Stimulated activated effector memory CD8-positive, alpha-beta T cell treated with anti-CD3 and anti-CD28 coated beads, Interleukin-12 subunit alpha, Interleukin-12 subunit beta, amount 100 ng/mL, for 72 hours (primary cell): ENCODE measurements at places on chromosomes 7 and 10.
A peak's percentile ranks its signal among the peaks of the same experiment; 100 is the strongest.

DNA sequence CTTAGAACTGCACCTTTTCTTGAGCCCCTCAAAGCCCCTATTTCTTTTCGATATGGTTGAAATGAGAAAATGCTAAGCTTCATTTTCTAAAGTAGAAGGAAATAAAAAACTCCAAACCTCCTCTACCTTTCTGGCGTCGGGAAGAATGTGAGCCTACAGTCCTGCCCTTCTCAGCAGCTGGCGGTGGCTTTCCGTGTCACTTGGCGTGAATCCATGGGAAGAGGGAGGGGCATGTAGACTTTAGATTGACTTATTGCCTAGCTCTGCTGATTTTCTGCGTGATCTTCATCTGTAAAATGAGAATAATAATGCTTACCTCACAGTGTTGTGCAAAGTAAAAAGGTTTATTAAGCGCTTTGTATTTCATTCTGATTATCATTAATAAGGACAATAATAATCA, 35.0 kb downstream of the PRR15 start:
- DNase-seq = no peak

GRCh38 chr7:158257001-158257400, 330.6 kb downstream of the PTPRN2 start:
- DNase-seq = no peak

- DNase-seq = no peak
Observed at GRCh38 chr7:44072364-44073231, 7.2 kb upstream of the PGAM2 start.

DNA sequence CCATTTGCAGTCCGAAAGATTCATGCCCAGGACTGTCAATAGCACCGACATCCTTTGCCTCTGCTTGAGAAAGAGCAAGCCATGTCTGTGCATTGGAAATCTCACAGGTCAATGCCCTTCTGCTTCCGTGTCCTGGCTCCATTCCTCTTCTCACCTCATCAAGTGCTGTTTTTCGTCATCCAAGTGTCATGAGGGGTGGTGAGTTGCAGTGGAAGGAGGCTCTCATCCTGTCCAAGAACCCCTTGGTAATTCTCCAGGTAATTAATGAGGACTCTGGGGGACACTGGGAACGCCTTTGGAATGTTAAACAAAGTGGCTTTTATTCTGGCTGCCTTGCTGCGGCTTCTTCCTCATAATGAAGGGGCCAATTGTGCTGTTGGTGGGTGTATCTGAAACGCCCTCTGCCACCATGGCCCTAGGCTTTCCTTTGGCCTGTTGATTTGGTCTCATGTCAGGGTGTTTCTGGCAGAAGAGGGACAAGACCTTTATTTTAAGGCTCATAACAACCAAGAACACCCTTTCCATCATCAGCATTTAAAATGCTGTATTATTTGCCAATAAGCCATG, 57.7 kb downstream of the PPP1R3C start:
- no peak for DNase-seq

GRCh38 chr7:20980668-20981264, 194.1 kb upstream of the SP8 start:
- DNase-seq = no peak

DNA sequence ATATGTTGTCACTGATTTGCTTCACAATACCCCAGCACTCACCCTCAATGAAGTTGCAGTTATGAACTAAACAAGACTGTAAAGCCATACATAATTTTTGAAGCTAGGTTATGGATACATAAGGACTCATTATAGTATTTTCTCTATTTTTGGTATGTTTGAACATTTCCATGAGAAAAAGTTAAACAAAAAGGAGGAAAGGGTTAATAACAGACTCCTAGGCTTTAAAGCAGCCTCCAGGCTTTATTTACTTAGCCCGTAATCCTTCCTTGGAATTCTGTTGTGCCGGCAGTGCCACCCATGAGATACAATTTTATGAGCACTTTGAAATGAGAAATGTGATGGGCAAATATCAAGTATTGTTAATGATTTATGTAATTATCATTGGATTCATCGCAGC, 2.1 kb upstream of the DENND11 start:
- no peak for DNase-seq

DNA sequence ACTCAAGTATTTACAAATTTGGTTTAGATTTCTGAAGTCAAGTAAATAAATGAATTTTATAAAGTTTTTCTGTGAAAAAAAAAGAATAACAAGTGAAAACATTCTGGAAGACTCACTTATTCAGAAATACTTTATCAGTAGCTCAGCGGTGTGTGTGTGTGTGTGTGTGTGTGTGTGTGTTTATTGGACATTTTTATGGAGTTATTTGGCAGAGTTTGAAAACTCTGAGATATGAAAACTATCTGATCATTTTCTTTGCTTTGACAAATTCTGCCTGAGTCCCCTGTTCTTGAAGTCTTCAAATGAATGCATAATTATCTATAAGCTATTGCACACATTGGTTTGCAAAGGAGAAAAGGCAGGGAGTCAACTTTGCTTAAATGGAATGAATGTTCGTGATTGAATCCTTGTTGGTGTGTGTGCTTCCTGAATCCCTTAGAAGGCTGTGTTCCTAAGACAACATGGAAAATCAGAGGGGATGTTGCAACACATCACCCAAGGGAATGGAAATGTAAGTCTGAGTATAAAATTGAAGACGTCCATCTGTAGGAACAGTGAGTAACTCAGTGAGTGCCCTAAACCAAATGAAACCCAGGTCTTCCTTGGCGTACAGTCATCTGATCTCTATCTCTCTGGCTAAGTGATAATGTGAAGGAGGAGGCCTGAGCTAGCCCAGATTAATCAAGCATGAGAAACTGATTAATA, 160.9 kb downstream of the REEP3 start:
- DNase-seq = no peak

DNA sequence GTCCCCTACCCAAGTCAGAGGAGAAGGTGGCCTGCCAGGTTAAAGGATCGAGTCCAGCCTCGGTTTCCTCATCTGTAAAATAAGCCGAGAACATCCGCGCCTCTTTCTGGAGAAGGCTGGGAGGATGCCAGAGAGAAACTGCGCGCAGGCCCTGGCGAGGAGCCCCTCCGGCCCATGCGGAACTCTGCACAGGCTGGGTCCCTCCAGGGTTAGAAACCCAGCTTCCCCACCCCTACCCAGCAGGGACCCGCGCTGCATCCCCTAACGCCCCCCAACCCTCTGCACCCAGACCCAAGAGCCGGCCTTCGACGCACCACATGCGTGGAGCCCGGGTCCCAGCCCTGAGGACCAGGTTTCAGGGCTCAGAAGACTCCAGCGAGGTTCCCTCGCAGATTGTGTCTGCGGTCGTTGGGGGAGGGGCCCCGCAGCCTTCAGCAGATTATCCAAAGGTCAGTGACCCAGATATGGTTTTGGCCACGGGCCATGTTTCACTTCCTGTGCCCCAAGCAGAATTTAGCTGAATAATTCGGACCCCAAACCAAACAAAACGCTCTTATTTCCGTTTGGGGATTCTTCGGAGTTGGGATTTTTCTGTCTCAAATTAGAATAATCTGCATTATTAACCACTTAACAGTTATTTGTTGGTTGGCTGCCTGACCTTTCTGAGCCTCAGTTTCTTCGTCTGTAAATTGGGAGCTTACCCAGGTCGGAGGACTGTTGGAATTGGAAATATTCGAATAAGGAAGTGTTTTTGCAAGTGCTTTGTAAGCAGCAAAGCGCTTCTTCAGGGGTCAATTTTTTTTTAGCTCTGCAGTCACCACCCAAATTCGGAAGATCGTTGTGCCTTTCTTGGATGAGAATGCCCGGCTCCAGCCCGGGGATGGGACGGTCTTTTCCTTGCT, 167.7 kb downstream of the UBE2H start:
- no peak for DNase-seq

GRCh38 chr10:35271086-35271858, 65.0 kb upstream of the CCNY start:
- no peak for DNase-seq

GRCh38 chr7:68485253-68485917, 1112.9 kb upstream of the AUTS2 start:
- DNase-seq = no peak

DNA sequence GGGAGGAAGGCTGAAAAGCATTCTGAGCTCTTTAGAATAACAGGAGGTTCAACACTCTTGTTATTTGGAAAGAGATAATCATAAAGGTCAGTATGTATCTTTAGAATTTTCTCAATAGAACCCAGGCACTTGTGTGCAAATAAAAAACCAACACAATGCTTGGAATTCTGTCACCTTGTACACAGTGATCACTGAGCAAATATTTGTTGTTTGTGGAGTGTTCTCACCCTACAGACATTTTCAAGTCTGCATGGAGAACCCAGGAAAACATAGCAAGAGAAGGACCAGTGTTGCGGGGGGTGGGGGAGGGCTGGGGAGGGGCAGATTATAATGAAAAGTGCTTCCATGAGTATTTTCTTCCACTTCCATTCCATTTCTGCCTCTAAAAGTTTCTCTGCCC, 87.4 kb downstream of the FAM107B start:
- DNase-seq = no peak

DNA sequence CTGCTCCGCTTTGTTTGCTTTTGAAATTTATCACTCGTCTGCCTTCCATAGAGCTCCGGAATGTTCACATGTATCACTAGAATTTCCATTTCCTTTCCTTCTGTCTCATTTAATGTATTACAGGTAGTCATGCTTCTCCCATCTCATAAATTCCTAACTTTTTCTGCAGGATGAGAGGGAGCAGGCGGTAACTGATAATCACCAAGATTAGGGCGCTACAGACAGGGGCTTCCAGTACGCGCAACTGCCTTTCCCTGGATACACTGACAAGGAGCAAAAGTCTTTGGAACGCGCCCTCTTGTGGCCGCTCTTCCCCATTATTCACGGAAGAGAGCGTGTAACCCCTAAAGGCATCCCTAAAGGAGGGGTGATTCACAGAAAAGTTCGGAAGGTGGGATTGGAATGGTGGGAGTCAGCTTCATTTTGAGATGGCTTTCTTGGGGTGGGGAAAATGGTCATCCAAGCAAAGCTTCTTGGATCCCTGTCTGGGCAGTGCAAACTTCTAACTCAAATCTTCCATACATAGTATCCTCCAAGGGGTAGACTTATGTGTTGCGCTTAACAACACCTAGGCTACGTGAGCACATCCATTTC, 6.5 kb downstream of the INHBA start:
- no peak for DNase-seq

- no peak for DNase-seq
Observed at GRCh38 chr7:158821171-158822031, 7.9 kb downstream of the ESYT2 start.

GRCh38 chr7:125197731-125198393, 268.2 kb upstream of the POT1 start:
- DNase-seq = no peak

- DNase-seq = no peak
Observed at GRCh38 chr7:150968734-150969372, 9.3 kb downstream of the KCNH2 start.

GRCh38 chr7:54833001-54833467, 74.0 kb upstream of the SEC61G start:
- no peak for DNase-seq

- DNase-seq = peak; percentile 58
Observed at GRCh38 chr10:87635498-87636312, 24.0 kb upstream of the PAPSS2 start.

- no peak for DNase-seq
Observed at GRCh38 chr10:17923728-17924127, 28.0 kb upstream of the SLC39A12 start.

DNA sequence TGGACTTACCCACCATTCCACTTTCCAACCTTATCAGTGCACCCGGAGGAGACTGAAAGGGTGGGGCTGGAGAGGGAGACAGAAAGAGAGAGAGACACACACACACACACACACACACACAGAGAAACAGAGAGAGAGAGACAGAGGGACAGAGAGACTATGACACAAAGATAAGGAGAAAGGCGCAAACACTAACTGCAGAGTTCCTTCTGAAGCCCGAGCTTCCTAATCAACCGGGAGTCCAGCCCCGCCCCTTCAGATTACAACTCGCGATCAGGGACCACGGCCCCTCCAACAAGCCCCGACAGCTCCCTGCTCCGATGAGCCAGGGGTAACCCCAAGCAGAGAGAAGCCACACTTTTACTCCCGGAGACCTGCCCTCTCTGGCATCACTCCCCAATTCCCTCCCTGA, 499 bp downstream of the GAL3ST4 start:
- DNase-seq = no peak

DNA sequence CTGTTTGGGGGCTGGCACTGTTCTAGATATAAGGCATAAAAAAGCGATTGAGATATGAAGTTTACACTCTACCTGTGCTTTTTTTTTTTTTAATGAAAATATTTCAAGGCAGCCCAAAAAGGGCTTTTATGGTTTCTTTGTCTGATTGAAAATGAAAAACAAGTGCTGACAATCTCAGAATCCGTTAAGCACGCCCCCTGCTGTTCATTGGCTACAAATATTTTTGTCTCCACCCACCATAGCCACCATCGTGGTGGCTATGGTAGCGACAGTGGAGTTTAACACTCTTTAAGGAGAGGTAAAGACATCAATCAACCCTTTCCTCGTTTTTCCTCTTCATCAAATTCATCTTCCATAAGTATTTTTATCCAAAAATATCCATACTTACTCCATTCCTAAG, 94.2 kb downstream of the CD36 start:
- DNase-seq = no peak

DNA sequence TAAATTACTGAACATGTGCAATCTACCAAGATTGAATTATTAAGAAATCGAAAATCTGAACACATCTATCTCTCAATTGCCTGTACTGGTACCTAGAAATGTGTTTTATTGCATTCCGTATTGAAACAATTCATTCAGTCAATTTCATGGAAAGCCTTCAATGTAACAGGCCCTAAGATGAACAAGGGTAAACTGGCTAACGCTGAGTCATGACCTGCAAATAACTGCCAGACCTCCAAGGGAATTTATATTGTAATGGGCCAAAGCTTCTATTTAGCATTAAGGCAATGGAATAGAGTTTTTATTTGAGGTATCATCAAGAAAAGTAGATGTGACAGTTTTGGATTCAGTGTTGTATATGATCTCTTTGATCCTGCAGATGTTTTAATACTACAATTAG, 49.9 kb upstream of the CD36 start:
- no peak for DNase-seq

DNA sequence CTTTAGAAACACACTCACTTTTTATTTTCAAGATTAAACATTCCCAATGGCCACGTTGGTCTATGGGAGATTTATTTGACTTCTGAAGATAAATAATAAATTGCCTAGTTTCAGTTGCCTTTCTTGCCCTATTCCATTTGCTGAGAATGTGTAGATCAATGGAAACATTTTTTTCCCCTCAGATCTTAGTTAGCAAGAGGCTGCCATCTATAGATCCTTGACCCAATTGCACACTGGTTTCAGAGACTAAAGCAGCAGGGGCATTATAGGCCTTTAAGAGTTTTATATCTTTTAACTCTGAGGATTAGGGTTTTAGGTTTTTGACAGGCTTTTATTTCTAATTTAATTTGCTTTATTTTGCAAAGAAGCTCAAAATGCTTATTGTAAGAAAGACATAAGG, 163.2 kb upstream of the GPR26 start:
- no peak for DNase-seq

GRCh38 chr7:92092210-92092609, 42.1 kb downstream of the CYP51A1 start:
- DNase-seq = no peak

DNA sequence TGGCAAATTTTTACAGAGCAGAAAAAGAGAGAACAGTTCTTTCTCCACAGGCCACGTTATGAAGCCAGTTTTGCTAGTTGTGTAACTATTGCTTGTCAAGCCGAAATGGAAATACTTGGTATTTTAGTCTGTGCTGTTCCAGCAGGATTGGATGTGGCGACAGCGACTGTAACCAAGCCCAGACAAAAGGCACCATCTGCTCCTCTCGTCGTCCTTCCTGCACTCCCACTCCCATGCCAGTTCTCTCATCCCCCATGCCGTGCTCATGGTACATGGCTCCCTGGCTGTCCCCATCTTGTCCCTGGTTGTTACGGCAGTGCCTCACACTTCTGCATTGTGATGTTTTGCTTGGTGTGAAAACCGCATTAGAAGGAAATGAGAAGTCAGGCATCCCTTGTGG, 185.7 kb upstream of the FZD8 start:
- DNase-seq = no peak
